H1 (cell line): ENCODE measurements at places on chromosomes 7 and 10. TPM values are rescaled to one million over a fixed set of nuclear protein-coding genes. Genes with fewer than 3 reads are reported as not detected.

SERPINE1 gene
- 5.6 and 6.8 TPM in 2 replicates for total RNA-seq

PTPRN2 gene
- total RNA-seq: 3.6 and 4.5 TPM in 2 replicates

FAM107B gene
- 26.2 and 28.1 TPM in 2 replicates for total RNA-seq

PPP1R9A gene
- total RNA-seq: 15.5 and 20.3 TPM in 2 replicates

ERVW-1 gene
- not detected in 2 replicates for total RNA-seq

KCTD7 gene
- 7.7 and 8.6 TPM in 2 replicates for total RNA-seq

WNT8B gene
- 0.34 and 0.67 TPM in 2 replicates for total RNA-seq

UBE2D1 gene
- 30.4 and 33.5 TPM in 2 replicates for total RNA-seq

RADIL gene
- 5.0 and 5.4 TPM in 2 replicates for total RNA-seq

OR2A42 gene
- total RNA-seq: not detected in 2 replicates

ATG9B gene
- total RNA-seq: 2.3 and 2.6 TPM in 2 replicates

SDK1 gene
- total RNA-seq: 7.2 and 7.3 TPM in 2 replicates

C10orf62 gene
- not detected in 2 replicates for total RNA-seq

MYO1G gene
- 0.11 and 0.19 TPM in 2 replicates for total RNA-seq

ZNF212 gene
- total RNA-seq: 19.3 and 20.1 TPM in 2 replicates

CALML3 gene
- not detected in 2 replicates for total RNA-seq

NPTX2 gene
- 14.0 and 18.4 TPM in 2 replicates for total RNA-seq

CPVL gene
- 39.5 and 40.0 TPM in 2 replicates for total RNA-seq

ZNF727 gene
- not detected in 2 replicates for total RNA-seq

IQUB gene
- 0.82 and 0.96 TPM in 2 replicates for total RNA-seq

LRRC18 gene
- total RNA-seq: not detected in 2 replicates

PSAP gene
- 386 and 388 TPM in 2 replicates for total RNA-seq

STK31 gene
- 0.10 and 0.32 TPM in 2 replicates for total RNA-seq

CCL24 gene
- not detected in 2 replicates for total RNA-seq

CRYGN gene
- 1.0 and 1.6 TPM in 2 replicates for total RNA-seq

NUB1 gene
- 37.7 and 43.5 TPM in 2 replicates for total RNA-seq

PRF1 gene
- not detected in 2 replicates for total RNA-seq

SEMA3D gene
- total RNA-seq: 3.5 and 4.1 TPM in 2 replicates

GNGT1 gene
- 0.21 and 0.26 TPM in 2 replicates for total RNA-seq

HOXA4 gene
- not detected in 2 replicates for total RNA-seq

SLC29A4 gene
- 6.9 and 8.5 TPM in 2 replicates for total RNA-seq

SUN3 gene
- total RNA-seq: not detected in 2 replicates

SFRP4 gene
- total RNA-seq: not detected in 2 replicates

KLF6 gene
- total RNA-seq: 19.5 and 23.0 TPM in 2 replicates

CALHM1 gene
- 0.34 TPM in 1 of 2 replicates, not detected in the other for total RNA-seq
